Ovary (tissue), 10 donors: ENCODE measurements at places on chromosomes 11 and 22. TPM values are rescaled to one million over a fixed set of nuclear protein-coding genes. Genes with fewer than 3 reads are reported as not detected.

The EFCAB6 gene
- 7.2 TPM for total RNA-seq

The SPON1 gene
- 56.4 TPM for total RNA-seq

DNA sequence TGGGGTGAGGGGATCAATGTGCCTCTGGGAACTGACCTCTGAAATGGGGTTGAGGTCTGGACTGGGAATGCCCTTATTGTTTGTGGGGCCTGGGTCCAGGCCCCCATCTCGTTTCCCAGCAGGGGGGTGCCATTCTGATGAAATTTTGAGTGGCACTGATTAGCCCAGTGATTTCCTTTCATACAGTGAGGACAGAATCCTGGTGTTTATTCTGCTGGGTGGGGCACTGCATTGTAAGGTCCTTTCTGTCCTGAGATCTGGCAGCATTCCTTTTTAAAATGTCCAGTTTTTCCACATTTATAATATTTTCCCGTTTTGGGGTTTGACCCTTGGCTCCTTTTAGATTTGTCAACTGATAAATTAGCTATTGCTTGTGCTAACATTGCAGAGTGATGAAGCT lies 27.1 kb downstream of the OR10A6 start:
- H3K27ac ChIP-seq: no peak overlapping the region
- no peaks in the 10 kb centered on the region for H3K4me1 ChIP-seq
- no peaks in the 10 kb centered on the region for H3K36me3 ChIP-seq
- H3K4me3 ChIP-seq: no peak overlapping the region

DNA sequence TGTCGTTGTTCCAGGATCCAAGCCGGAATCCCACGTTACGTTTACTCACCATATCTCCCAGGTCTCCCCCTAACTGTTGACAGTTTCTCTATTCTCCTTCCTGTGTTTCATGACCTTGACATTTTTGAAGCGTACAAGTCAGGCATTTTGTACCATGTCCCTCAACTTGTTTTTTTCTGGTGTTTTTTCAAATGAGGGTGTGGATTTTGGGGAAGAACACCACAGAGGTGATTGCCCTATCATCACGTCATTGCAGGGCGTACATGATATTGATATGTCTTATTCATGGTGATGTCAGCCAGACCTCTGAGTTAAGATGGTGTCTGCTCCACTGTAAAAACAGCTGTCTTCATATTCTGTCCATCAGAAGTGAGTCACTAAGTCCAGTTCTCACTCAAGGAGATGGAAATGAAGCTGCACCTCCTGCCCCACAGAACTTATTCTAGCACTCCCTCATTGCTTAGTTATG lies 28.3 kb upstream of the SOX10 start:
- H3K27ac ChIP-seq: peak overlapping the region; percentile 11
- H3K4me3 ChIP-seq: no peak overlapping the region
- H3K36me3 ChIP-seq: no peaks in the 10 kb centered on the region
- peaks cover 14% of the 10 kb centered on the region for H3K4me1 ChIP-seq
- DNase-seq: peak; percentile 57
- no peaks in the 10 kb centered on the region for H3K27me3 ChIP-seq

DNA sequence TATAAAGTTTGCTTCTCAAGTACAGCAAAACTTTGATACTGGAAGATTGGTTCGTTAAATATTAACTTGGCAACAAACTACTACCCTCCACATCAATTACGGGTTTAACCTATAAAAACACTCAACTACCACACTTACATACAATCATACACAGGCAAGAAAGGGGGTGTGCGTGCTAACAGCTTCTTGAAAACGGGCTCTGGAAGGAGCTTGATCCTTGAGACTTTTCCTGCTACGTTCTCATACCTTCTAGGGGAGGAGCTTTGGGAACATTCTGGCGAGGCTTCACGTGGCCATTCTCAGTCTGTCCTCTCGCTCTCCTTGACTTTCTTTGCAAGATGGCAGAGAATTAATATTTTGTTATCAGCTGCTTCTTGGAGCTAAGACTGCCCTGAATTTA lies 6.8 kb upstream of the ESAM start:
- H3K4me3 ChIP-seq: no peak overlapping the region
- no peaks in the 10 kb centered on the region for H3K4me1 ChIP-seq
- H3K36me3 ChIP-seq: no peaks in the 10 kb centered on the region
- no peaks in the 10 kb centered on the region for H3K27me3 ChIP-seq
- no peak overlapping the region for H3K27ac ChIP-seq

GRCh38 chr11:44747316-44747715 lies 20.6 kb downstream of the TSPAN18 start:
- H3K4me1 ChIP-seq: peaks cover 5% of the 10 kb centered on the region
- H3K27me3 ChIP-seq: no peaks in the 10 kb centered on the region
- H3K4me3 ChIP-seq: no peak overlapping the region
- no peak overlapping the region for H3K27ac ChIP-seq
- no peaks in the 10 kb centered on the region for H3K36me3 ChIP-seq
- DNase-seq: no peak
